ENCODE measurements at places on chromosomes 13 and 19.

GRCh38 chr19:41945135-41945766 lies 13.9 kb downstream of the RABAC1 start:
- no peak for DNase-seq

GRCh38 chr19:53871454-53871853 lies 3.8 kb downstream of the MYADM start:
- DNase-seq, result no peak

DNA sequence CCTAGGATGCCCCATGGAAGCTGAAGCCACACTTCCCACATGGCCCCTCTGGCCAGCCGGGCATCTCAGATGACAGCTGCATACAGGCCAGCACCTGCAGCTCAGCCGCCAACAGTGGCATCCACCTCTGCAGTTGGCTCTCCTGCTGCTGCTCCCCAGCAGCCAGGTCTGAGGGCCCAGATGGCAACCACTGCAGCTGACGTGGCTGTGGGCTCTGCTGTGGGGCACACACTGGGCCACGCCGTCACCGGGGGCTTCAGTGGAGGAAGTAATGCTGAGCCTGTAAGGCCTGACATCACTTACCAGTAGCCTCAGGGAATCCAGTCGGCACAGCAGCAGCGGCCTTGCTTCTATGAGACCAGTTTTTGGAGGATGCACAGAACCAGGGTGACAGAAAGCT lies 45.3 kb upstream of the LSM14A start:
- DNase-seq, result no peak

GRCh38 chr19:45999653-46000121 lies 4.4 kb downstream of the CCDC61 start:
- no peak for DNase-seq

DNA sequence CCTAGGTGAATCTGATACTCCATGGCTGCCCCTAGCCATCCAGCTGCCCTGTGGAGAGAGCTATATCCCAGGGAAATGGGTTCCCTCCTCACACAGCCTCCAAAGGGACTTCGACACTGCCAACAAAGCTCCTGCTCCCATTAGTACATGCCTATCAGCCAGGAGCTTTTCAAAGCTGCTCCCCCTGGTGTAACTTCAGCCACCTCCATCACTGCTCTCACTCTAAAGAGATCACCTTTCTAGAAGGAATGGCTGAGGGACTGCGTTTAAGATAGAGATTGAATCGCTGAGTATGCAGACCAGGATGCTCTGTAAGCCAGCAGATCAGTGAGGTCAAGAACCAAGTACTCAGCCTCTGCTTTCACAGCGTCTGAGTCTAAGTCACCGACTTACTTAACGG lies 213.7 kb downstream of the NALCN start:
- DNase-seq, result no peak

DNA sequence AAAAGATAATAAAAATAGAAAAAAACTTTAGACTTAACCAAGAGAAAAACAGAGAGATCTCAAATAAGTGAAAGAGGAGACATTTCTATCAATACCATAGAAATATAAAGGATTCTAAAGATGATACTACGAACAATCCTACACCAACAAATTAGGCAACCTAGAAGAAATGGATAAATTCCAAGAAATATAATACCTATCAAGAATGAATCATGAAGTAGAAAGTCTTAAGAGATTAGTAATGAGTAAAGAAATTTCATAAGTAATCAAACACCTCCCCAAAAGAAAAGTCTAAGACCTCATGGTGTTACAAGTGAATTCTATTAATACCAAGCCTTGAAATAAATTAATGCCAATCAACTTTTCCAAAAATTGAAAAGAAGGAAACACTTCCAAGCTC lies 1584.5 kb upstream of the MIR17HG start:
- no peak for DNase-seq

Measured in NCI-H526 treated with DMSO at 0.1 percent for 48 hours (cell line).